Non-pigmented ciliary epithelial cell (primary cell): ENCODE measurements at places on chromosomes 3 and 15.
A peak's percentile ranks its signal among the peaks of the same experiment; 100 is the strongest.

DNA sequence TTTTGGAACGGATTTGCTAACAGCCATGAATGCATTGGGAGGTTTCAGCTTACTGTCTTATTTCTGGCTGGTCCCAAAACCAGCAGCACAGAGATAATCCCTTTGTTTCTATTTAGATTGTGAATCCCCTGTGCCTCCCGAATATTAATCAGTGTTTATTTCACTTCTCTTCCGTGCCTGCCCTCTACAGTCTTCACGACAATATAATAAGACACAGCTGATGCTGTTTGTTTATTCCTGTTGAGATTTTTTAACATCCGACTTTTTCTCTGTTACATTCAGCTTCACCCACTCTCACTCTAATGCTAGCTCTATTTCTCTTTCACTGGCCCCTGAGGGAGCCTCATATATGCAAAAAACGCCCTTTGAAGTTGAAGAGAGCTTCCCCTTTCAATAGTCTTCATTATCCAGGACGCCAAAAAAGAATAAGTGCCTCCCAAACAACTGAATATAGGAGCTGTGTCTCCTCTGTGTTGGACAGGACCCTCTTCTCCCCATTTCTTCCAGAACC lies 995.3 kb downstream of the ROBO2 start:
- DNase-seq: no peak

GRCh38 chr3:27686642-27687041 lies 35.5 kb downstream of the EOMES start:
- peak; percentile 82 for DNase-seq

DNA sequence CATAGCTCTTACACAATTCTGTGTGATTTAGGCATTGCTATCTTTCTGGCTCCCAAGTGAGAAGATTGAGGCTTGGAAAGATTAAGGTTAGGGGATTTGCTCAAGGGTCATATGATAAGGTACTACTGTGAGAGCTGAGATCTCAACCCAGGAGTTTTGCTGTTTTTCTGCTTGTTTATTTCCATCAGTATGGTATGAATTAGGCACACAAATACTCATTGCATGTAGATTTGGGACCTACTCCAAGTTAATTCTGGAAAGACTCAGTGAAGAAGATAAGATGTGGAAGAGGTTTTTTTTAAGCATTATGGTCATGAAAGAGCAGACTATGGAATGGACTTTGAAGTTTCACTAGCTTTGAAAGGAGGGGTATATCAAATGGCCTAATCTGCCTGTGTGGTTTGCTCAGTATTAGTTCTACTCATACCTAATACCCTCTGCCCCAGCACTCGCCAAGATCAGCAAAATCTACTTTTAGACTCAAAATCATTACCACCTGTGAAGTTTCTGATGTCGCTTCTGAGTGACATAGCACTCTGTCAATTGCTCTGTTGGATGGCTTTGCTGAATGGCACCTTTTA lies 12.5 kb downstream of the MBNL1 start:
- no peak for DNase-seq

- DNase-seq: no peak
Observed at GRCh38 chr3:16841904-16842271, 42.9 kb upstream of the PLCL2 start.

- no peak for DNase-seq
Observed at GRCh38 chr3:108823227-108823626, 641 bp downstream of the TRAT1 start.

DNA sequence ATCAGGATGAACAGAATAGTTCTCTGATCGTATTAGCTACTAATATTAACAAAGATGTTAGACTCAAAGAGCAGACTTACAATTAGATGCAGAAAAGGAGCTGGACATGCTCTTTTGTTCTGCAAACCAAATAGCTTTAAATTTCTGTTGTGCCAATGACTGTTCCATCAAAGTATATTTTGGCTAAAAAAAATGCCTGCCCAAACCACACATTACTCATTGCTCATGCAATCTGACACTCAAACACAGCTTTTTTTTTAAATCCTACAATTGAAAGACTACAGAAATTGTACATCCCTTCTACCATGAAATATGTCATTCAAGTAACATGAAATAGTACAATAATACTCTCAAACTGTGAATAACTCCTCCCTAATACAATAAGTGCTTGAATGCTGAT lies 48.6 kb downstream of the SHOX2 start:
- no peak for DNase-seq

DNA sequence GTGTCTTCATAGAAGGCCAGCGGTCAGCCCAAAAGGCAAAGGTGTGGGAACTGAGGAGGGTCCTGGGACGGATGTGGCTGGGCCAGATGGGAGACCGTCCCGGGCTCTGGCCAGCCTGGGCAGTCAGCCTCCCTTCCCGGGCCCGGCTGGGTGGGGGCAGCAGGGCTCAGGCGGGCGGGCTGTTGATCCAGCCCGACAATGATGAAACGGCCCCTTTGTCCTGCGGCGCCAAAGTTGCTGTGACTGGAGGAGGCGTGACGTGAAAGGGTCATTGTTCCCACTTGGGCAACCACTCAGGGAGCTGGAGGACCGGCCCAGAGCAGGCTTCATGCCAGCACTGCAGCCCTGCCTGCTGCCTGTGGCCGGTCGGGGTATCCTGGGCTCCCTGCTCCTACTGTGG lies 16.5 kb downstream of the DUSP7 start:
- no peak for DNase-seq

GRCh38 chr15:40926659-40927494 lies 2.3 kb upstream of the DLL4 start:
- DNase-seq: no peak

DNA sequence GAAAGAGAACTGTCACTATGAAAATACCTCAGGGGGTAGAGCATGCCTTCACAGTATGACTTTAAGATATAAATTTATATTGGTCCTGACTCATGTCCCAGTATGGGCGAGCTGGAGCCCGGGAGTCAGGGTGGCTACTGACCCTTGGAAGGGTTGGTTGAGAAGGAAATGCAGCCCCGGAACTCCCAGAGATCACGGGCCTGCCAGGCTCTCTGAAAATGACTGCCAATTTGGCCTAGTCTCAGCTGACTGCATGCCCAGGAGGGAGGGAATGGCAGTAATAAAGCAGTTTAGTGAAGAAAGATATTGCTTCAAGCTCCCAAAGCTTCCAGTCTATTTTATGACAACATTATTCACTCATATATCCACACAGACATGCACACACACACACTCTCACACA lies 299.0 kb downstream of the NR2F2 start:
- no peak for DNase-seq

DNA sequence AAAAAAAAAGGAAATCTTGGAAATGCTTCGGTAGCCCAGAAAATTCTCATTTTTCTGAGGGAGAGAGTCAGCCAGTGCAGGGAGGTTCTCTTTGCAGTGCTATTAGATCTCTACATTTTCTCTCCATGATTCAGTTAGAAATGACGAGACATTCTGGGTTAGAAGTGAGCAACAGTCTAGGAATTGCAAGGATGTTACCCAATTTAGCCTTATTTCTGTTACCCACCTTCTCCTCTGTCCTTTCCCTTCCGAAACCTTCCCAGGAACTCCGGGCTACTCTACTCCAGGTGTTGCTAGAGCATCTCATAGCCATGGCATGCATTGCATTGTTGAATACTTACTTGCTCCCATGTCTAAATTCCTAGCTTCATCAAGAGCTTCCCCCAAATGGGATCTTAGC lies 106.8 kb downstream of the EDEM1 start:
- no peak for DNase-seq

DNA sequence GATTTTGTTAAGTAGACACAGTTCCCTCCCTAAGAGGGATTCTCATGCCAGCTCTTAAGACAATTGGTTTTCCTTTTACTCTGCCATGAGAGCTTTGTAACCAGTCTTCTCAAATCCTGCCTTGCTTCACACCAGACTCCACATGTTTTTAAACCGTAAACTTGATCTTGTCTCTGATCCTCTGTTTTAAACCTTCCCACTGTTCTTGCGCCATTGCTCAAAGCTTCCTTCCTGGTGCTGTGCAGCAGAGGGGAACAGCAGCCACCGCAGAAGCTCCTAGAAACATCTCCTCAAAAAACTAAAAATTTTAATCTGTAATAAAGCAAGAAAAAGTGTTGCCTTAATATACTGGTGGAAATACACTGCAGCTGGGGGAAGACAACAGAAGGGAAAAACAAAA lies 154.5 kb upstream of the SATB1 start:
- DNase-seq: no peak

DNA sequence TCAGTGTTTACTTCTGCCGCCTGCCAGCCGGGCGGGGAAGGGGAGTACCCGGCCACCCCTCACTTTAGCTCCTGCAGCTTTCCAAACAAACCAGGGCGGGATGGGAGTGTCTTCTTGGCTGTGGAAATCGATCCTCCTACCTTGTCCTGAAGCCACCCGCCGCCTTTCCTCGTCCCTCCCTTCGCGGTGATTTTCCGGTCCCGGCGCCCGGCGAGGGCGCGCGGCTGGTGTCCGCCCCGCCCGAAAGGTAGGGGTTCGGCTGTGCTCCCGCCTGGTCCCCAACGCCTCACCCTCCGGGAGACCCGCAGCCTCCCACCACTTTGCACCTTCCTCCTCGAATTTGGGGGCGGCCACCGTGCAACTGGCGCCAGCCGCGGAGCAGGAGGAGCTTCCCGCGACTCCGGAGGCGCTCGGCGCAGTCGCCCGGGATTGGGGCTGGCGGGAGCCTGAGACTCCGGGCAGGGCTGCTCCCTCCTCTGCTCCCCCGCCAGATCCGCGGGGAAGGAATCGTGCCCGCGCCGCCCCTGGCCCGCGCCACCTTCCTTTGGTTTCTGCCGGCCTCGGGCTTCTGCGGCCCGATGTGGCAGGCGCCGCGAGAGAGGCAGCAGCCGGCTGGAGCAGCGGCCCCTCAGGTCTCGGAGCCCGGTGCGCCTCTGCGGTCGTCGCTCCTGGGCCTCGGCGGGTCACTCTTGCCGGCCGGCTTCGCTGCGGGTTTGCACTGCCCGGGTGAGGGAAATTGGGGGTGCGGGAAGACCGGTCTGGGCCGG lies 30.7 kb upstream of the ST3GAL6 start:
- no peak for DNase-seq

GRCh38 chr15:99931703-99932603 lies 198.7 kb upstream of the LYSMD4 start:
- DNase-seq: no peak

- no peak for DNase-seq
Observed at GRCh38 chr3:197298945-197299854, 788 bp upstream of the DLG1 start.

GRCh38 chr3:181103605-181104004 lies 114.1 kb upstream of the DNAJC19 start:
- DNase-seq: no peak

DNA sequence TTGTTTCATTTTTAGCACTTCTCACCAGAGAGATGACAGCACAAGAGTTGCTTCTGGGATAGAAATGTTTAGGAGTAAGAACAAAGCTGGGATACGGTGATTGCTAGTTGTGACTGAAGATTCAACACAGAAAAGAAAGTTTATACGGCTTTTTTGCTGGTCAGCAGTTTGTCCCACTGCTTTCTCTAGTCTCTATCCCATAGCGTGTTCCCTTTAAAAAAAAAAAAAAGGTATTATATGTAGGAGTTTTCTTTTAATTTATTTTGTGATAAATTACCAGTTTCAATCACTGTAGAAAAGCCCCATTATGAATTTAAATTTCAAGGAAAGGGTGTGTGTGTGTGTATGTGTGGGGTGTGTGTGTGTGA lies 48.0 kb downstream of the PGPEP1L start:
- no peak for DNase-seq

DNA sequence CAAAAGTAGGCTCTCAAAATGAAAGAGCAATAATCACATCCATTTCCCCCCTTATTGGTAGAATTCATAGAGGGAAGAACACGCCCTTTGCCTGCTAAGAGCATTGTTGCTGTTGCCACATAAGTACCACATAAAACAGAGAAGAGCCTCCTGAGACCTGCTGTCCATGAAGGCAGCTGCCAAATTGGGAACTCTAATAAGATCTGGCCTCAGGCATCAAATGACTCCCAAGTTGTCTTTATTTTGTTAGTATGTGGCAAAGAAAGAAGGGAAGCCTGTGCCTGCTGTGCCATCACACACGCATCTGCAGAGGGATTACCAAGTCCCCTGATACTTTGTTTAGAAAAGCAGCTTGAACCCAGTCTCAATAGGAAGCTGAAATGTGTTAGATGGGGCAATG lies 23.9 kb downstream of the VGLL3 start:
- no peak for DNase-seq

DNA sequence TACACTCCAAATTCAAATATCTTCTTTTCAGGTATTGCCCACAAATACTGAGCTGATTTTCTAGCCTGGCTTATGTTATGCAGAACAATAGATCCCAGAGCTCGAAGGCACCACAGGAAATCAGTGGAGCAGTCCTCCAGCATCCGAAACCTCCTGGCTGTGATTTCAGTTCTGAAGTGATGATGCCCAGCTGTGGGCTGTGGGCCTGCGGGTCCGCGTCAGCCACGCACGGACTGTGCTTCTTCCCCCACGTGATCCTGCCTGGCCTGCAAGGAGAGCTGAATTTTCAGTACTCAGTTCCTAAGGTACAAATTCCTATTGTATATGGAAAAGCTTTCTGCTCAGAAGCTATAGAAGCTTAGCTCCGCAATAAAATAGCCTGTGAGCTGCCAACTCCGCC lies 96.2 kb downstream of the OCA2 start:
- no peak for DNase-seq

GRCh38 chr3:38646630-38647029 lies 2.9 kb downstream of the SCN5A start:
- DNase-seq: no peak

GRCh38 chr3:166575161-166575560 lies 737.9 kb upstream of the BCHE start:
- DNase-seq: no peak

DNA sequence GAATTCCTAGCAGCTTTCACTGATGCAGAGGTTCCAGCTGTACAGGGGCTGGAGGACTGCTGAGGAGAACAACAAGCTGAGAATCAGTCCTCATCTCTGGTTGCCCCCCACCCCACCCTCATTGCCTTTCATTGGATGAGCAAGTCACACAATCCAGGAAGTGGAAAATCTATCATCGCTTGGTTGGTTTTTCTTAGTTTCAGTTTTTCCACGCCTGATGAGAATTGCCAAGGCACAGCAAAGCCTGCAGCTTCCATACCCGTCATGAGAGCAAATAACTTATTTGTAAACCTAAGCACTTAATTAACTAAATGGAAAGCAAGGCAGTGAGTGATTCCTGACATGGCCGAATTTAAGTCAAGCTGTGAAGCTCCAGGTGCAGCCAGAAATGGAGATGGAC lies 21.4 kb upstream of the LIPC start:
- DNase-seq: no peak

GRCh38 chr3:140290105-140290504 lies 355.1 kb downstream of the CLSTN2 start:
- no peak for DNase-seq

DNA sequence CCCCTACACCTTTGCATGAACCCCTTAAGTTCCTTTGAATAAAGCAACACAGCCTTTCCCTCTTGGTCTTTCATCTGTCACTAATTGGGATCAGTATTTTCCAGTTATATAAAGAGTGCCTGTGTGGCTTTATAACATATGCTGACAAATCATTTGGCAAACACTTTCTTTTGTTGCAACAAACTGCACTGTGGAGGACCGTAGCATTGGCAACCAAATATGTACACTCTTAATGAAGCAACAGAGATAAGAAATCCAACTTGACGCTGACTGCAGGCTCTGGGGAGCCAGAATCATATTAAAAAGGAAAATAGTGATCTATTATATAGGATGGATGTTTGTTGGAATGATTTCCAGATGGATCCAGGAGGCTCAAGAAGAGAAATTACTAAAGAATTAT lies 120.1 kb upstream of the PRICKLE2 start:
- no peak for DNase-seq

- no peak for DNase-seq
Observed at GRCh38 chr15:51382787-51383186, 41.3 kb downstream of the GLDN start.
